ENCODE measurements at places on chromosomes 2 and 18. TPM values are rescaled to one million over a fixed set of nuclear protein-coding genes. Genes with fewer than 3 reads are reported as not detected.

GRCh38 chr18:70380915-70381896 lies 92.4 kb downstream of the SOCS6 start:
- no peak for DNase-seq
- no peak overlapping the region for H3K27ac ChIP-seq
- H3K4me1 ChIP-seq: no peaks in the 10 kb centered on the region

GRCh38 chr2:82652117-82652516 lies 1807.0 kb downstream of the SUCLG1 start:
- no peak overlapping the region for H3K27ac ChIP-seq
- no peak overlapping the region for H3K4me3 ChIP-seq
- H3K4me1 ChIP-seq: no peaks in the 10 kb centered on the region
- no peaks in the 10 kb centered on the region for H3K27me3 ChIP-seq

GRCh38 chr2:208251098-208251497 lies 3.8 kb downstream of the IDH1 start:
- DNase-seq: no peak
- H3K27me3 ChIP-seq: no peaks in the 10 kb centered on the region
- H3K36me3 ChIP-seq: no peaks in the 10 kb centered on the region
- peaks cover 16% of the 10 kb centered on the region for H3K4me1 ChIP-seq
- no peak overlapping the region for H3K4me3 ChIP-seq

DNA sequence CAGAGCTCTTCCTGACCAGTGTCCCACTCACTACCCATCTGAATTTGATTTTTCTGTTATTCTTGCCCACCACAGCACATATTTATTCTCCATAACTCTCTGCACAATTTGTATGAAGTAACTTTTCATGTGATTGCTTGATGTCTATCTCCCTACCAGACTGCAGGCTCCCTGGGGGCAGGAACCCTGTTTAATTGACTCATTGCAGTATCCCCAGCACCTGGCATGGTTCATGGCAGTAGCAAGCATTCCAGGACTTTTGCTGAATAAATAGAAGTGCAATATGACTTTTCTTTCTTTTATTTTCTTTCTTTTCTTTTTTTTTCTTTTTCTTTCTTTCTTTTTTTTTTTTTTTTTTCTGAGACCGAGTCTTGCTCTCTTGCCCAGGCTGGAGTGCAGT lies 88.7 kb upstream of the XPO1 start:
- no peaks in the 10 kb centered on the region for H3K4me1 ChIP-seq
- no peaks in the 10 kb centered on the region for H3K27me3 ChIP-seq
- DNase-seq: no peak
- H3K27ac ChIP-seq: no peak overlapping the region

GRCh38 chr18:63070767-63071502 lies 248.6 kb downstream of the BCL2 start:
- no peaks in the 10 kb centered on the region for H3K4me1 ChIP-seq
- H3K27ac ChIP-seq: no peak overlapping the region
- H3K36me3 ChIP-seq: no peaks in the 10 kb centered on the region
- H3K27me3 ChIP-seq: no peaks in the 10 kb centered on the region
- no peak overlapping the region for H3K4me3 ChIP-seq

DNA sequence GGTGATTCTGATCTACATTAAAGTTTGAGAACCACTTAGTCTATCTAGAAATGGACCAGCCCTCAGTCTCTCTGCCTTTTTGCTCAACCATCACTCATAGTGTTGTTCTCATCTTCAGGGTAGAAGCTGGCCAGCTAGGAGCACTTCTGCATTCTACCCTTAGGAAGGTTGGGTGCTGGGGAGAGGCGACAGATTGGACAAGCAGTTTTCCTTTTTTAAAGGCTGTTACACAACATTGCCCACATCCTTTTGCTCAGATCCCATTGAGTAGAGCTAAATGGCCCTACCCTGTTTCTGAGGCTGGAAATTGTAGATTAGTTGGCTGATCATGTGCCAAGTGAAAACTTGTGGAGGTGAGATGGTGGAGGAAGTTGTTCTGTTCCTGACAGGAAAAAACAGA lies 35.6 kb downstream of the OSBPL6 start:
- peaks cover 11% of the 10 kb centered on the region for H3K4me1 ChIP-seq
- H3K4me3 ChIP-seq: no peak overlapping the region
- H3K27ac ChIP-seq: no peak overlapping the region
- no peaks in the 10 kb centered on the region for H3K36me3 ChIP-seq
- no peak for DNase-seq

DNA sequence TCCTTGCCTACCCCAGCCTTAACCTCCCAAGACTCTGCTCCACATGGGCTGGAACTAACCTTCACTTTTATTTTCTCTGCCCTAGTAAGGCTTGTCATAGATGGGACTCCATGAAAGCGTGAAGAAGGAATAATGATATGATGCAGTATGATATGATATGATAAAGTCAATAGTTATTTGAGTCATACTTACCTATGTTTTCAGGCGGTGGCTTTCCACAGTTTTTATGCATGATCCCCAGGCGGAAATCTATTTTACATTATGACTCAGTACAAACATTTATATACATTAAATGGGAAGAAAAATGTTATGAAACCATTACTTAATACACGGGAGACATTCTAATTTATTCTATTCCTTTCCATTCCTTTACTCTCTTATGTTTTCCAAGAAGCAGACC lies 5.6 kb downstream of the ACMSD start:
- H3K4me3 ChIP-seq: no peak overlapping the region
- no peaks in the 10 kb centered on the region for H3K27me3 ChIP-seq
- H3K27ac ChIP-seq: no peak overlapping the region
- no peak for DNase-seq
- H3K4me1 ChIP-seq: no peaks in the 10 kb centered on the region
- no peaks in the 10 kb centered on the region for H3K36me3 ChIP-seq

DNA sequence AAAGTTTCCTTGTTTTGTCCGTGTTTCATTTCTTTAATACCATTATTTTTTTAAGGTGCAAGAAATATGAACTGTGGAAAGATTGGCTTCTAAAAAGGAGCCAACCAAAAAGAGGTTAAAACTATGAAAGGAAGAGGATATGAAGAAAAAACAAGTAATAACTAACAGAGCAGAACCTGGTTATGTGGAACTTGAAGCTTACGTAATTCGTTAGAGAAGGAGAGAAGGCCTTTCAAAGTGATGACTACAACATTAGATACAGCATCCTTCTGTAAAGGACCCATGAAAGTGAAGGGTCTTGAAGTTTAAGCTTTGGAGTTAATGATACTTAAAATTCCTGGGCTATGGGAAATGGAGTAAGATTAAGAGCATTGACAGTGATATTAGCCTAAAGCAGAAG lies 84.5 kb downstream of the ANKRD12 start:
- DNase-seq: no peak
- peaks cover 10% of the 10 kb centered on the region for H3K4me1 ChIP-seq
- peaks cover 30% of the 10 kb centered on the region for H3K36me3 ChIP-seq

DNA sequence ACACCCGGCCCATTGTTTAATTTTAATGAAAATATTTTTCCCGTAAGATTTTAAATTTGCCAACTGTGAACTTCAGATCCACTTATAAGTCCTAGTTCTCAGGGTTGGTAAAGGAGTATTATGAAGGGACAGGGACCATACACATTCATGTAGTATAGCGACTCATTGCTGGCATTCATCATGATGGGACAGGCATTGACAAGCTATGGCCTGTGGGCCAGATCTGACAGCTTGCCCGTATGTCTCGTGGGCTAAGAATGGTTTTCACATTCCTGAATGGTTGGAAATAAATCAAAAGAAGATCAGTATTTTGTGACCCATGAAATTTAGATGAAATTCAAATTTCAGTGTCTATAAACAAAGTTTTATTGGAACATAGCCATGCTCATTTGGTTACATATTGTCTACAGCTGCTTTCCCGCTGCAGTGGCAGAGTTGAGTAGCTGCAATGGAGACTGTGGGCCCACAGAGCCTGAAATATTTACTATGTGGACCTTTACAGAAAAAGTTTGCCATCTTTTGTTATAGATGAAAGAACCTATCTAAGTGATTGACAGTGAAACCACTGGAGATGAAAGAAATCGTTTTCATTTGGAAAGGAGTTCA lies 4.1 kb downstream of the RAPGEF4 start:
- H3K27me3 ChIP-seq: peaks cover 18% of the 10 kb centered on the region
- H3K4me1 ChIP-seq: no peaks in the 10 kb centered on the region
- H3K4me3 ChIP-seq: no peak overlapping the region

DNA sequence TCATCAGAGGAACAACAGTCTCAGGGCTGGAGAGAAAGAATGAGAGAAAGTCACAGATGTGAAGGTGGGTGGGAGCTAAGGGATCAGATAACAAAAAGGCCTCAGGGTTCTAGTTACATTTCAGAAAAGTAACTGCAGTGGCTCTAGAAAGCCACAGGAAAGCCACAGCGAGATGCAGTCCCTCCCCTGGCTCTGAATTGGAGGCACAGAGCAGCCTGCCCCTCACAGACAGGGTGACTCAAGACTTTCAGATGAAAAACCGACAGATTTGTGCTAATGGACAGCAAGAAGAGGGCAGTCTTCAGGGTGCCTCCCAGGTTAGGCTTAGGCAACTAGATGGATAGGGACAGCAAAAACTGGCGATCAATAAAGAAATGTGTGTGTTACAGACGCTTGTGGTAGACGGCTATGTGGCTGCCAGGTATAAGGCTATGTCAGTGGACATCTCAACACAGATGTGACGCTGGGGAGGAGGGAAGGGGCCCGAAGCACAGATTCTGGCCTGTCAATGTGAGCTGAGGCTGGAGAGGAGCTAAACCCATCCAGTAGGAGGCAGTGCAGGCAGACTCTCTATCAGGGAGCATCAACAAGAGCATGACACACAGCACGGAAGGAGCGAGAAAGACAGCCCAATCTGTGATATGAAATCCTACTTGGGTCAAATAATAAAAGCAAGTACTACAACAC lies 26.2 kb downstream of the UNC50 start:
- no peak for DNase-seq
- no peak overlapping the region for H3K27ac ChIP-seq
- H3K36me3 ChIP-seq: peaks cover 58% of the 10 kb centered on the region
- H3K4me1 ChIP-seq: no peaks in the 10 kb centered on the region

DNA sequence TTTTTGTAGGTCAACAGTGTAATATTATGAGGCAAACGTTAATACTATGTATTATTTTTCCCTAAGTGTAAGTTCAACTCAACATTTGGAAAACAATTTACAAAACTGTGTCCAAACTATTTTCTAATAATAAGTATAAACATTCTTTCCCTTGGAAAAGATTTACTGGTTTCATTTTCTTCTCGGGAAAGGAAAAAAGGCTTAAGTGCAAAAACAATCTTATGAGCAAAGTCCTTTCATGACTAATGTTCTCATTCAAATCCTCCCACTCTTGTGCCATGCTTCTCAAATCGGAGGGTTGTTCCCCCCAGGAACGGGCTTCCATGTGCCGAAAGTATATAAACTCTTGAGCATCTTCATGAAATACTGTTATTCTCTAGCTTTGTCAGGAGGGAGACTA lies 19.8 kb upstream of the L3MBTL4 start:
- no peak for DNase-seq
- no peaks in the 10 kb centered on the region for H3K36me3 ChIP-seq
- no peak overlapping the region for H3K27ac ChIP-seq
- no peak overlapping the region for H3K4me3 ChIP-seq

DNA sequence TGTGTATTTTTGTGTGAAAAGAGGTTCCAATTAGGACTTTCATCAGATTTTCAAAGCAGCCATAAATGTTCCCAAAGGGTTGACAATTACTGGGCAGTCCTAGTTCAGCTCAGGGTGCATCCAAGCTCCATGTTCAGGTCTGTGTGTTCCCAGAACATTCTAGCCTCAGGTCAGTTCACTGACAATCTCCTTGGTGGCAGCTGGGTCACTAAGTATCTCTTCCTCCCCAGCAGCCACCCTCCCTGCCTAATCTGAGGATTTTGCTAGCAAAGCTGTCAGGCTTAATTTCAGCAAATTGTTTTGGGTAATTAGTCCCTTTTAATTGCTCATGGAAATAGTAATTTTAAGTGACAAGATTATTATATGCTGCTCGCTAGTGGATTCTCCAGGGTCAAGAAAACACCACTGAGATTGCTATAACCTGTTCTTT lies 29.8 kb downstream of the UPP2 start:
- no peak overlapping the region for H3K4me3 ChIP-seq
- no peaks in the 10 kb centered on the region for H3K36me3 ChIP-seq
- H3K27me3 ChIP-seq: no peaks in the 10 kb centered on the region
- no peak for DNase-seq

DNA sequence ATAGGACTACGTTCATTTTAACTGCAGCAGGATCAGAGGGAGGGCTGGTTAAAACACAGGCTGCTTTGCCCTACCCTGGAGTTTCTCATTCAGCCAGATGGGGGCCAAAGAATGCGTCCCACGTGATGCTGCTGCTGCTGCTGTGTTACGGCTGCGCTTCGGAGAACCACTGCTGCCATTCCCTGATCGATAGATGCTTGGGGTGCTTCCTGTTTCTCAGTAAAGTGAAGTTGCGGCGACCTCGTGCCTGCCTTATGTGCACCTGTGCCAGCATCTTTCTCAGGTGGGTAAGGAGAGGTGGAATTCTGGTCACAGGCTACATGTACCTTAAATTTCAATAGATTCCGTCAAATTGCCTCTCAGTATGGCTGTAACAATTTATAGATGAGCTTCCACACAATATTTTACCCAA lies 24.7 kb upstream of the TOGARAM2 start:
- H3K4me3 ChIP-seq: no peak overlapping the region
- no peaks in the 10 kb centered on the region for H3K36me3 ChIP-seq
- no peaks in the 10 kb centered on the region for H3K27me3 ChIP-seq
- no peak for DNase-seq

DNA sequence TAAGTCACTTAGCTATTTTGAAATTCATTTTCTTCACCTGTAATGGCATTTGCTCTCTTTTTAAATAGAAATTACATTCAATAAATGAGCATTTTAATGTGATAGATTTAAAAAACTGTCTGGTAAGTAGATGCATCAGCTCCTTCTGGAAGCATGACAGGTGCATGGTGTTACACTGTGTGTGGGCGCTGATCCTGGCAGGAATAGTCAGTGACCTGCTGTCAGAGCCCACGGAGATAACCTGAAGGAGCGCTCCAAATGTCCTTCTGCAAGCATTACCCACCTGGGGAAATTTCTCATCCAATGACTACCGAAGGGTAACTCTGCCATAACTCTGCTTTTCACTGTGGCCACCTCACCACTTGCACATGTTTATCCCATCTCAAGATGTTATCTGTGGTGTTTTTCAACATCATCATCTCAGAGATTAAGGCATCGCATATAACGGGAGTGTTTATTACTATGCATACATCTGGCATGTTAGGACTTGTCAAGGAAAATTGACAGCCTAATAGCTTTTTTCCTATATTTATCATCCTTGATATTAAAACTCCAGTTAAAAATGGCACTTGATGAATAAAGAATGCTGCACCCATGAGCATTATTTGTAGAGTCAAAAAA lies 637.3 kb downstream of the ERBB4 start:
- H3K36me3 ChIP-seq: no peaks in the 10 kb centered on the region
- peak overlapping the region; percentile 77 for H3K27ac ChIP-seq
- peak; percentile 19 for DNase-seq
- H3K27me3 ChIP-seq: no peaks in the 10 kb centered on the region
- no peak overlapping the region for H3K4me3 ChIP-seq

FBXO36 gene
- total RNA-seq: 1.0 TPM

GCKR gene
- 0.40 TPM for total RNA-seq

QPCT gene
- 1.5 TPM for total RNA-seq

MBD5 gene
- total RNA-seq: 15.7 TPM

C2orf72 gene
- total RNA-seq: 0.15 TPM

RBM44 gene
- 0.16 TPM for total RNA-seq

TEKT4 gene
- not detected for total RNA-seq

CCDC74B gene
- 0.42 TPM for total RNA-seq

SALL3 gene
- not detected for total RNA-seq

LDAH gene
- 0.97 TPM for total RNA-seq

ZNF638 gene
- total RNA-seq: 69.7 TPM

EDAR gene
- not detected for total RNA-seq

MAP3K19 gene
- total RNA-seq: not detected

All from gastrocnemius medialis (tissue), 4 donors.